Dorsolateral prefrontal cortex (tissue), 122 donors: ENCODE measurements at places on chromosomes 3 and 15.

- DNase-seq = no peak
Measured at GRCh38 chr3:193168931-193169330, 72.1 kb upstream of the PLAAT1 start.

DNA sequence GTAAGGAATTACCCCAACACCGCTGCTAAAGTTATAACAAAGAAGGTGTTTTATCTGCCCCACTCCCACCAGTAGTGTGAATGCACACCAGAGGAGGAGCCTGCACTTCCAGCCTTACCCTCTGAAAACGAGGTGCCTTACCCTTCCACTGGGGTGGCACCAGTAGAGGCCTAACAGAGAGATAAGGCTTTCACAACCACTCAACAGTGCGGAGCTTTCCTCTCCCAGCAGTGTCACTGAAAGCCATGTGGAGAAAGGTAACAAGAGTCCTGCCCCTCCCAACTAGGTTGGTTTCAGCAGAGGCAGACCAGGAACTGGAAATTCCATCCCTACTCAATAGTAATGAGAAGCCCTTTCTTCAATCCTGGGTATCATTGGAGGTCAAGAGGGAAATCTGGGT lies 539.2 kb downstream of the VGLL3 start:
- no peak for DNase-seq

DNA sequence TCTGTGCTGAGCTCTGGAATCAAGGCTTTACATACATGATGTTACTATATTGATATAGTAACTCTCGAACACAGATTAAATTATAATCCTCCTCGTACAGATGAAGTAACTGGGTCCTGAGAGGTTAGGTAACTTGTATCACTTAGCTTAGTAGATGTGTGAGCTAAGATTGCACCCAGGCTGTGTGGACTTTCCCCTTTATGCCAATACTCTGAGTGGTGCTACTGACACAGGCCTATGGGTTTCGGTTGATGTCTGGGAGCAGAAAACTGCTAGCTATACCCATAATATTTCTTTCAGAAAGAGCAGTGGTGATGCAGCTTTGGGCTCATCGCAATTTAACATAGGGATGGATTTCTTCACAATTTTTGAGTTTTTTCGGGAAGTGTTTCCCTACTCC lies 259.7 kb downstream of the RBMS3 start:
- DNase-seq = no peak

- DNase-seq = no peak
Measured at GRCh38 chr15:33699145-33699544, 269.2 kb upstream of the CHRM5 start.

DNA sequence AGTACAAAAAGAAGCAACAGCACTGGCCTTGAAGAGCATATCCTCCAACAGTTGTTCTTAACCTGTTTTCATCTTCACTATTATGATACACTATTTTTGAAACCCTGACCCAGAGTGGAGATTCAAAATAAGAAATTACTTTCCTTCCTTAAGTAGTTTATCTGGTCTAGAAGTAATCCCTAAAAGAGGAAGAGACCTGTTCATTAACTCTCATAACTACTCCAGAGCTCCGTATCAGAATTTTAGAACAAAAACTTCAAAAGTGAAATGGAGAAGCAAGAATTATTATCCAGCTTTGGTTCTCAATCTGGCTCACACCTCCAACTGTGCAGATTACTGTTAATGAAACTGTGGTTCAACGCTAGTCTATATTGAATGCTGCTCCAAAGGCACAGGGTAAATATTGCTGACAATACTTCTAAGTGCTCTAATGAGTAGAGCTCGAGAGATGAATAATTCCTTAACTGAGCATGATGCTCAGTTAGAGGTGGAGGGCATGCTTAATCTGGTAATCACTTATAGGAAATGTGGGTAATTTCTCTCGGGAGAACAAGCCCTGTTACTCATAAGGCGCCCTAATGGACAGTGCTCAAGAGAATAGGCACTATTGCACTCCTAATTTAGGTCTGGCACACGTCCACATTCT lies 5.2 kb downstream of the LCMT2 start:
- DNase-seq = no peak

- DNase-seq = no peak
Measured at GRCh38 chr3:152455989-152456388, 187.3 kb downstream of the MBNL1 start.

GRCh38 chr15:101459579-101460300 lies 29.8 kb downstream of the PCSK6 start:
- no peak for DNase-seq

DNA sequence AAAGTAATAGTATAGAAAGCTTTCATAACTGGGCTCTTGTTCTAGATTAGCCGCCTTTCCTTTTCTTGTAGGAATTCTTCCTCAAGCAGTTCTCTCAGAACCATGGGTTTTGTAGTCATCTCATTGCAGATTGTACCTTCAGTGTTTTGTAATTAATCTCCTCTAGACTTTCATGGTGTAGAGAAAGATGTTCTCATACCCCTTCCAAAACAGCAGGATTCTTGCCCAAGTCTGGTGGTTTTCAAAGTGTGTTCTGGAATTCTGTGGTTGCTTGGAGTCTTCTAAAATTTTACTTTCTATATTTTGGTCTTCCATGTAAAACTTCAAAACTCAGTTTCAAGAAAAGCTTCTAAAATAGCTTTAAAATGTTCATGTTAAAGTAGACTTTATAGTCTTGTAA lies 293.8 kb downstream of the PTPRG start:
- DNase-seq = no peak

- no peak for DNase-seq
Measured at GRCh38 chr3:188729422-188729821, 442.3 kb upstream of the TPRG1 start.

DNA sequence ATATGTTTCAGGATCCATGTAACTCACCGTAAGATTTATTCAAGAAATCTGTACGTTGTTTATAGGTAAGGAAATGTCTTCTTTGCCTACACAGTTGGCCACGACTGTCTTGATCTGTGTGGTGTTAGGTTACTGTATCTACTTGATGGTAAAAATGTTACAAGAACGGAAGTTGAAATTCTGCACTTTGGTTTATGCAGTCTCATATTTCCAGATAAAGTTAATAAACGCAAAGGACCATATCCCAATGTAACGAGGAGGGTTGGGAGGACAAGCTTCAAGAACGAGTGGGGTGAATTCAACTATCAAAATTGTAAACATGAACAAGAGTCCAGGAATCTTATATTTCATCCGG lies 1.0 kb downstream of the USF3 start:
- DNase-seq = no peak
